Nephron progenitor cell (in vitro differentiated cells): ENCODE measurements at places on chromosomes 3 and 15.

DNA sequence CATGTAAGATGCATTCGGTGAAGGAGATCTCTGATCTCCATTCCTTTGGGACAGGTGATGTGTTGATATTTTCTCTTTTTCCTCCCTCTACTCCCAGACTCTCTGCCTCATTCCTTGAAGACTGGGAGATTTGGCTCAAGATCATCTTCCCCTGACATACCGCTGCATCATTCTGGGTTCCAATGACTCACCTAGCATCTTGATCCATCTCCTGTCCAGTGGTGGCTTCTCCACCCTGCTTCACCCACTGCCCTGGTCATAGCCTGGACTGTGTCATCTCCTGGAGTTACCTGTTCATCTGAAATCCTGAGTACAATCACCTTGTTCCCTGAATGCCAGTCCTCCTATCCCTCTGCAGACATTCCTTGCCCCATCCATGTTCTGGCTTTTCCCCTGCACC lies 57.4 kb upstream of the TRAK1 start:
- peak overlapping the region; percentile 92 for H3K27ac ChIP-seq
- H3K36me3 ChIP-seq = peaks cover 28% of the 10 kb centered on the region
- no peaks in the 10 kb centered on the region for H3K27me3 ChIP-seq
- no peak for DNase-seq
- H3K4me1 ChIP-seq = peaks cover 71% of the 10 kb centered on the region

DNA sequence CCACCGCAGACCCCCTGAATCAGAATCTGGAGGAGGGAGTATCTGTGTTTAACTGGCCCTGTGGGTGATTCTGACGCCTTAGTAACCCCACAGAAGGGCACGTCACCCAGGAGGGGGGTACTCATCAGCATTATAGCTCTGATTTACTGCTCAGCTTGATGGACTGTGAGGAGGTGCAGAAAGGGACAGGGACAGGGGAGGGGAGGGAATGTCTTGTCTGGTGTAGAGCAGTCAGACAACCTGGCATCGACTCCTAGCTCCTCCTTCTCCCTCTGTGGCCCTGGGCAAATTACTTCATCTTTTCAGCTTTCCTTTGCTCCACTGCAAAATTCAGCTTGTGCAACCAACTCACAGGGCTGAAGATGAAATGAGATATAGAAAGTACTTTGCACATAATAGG lies 42.3 kb upstream of the GLCE start:
- no peak for DNase-seq
- H3K36me3 ChIP-seq = no peaks in the 10 kb centered on the region
- peaks cover 26% of the 10 kb centered on the region for H3K27me3 ChIP-seq

- no peaks in the 10 kb centered on the region for H3K36me3 ChIP-seq
- peak overlapping the region; percentile 55 for H3K4me3 ChIP-seq
- DNase-seq = no peak
- peaks cover 57% of the 10 kb centered on the region for H3K4me1 ChIP-seq
- peak overlapping the region; percentile 81 for H3K27ac ChIP-seq
Measured at GRCh38 chr3:182508919-182509711, 284.2 kb upstream of the ATP11B start.

GRCh38 chr3:102059145-102059943 lies 210.0 kb downstream of the NFKBIZ start:
- no peaks in the 10 kb centered on the region for H3K4me1 ChIP-seq
- DNase-seq = no peak
- H3K36me3 ChIP-seq = no peaks in the 10 kb centered on the region

- peaks cover 22% of the 10 kb centered on the region for H3K4me1 ChIP-seq
- no peak overlapping the region for H3K27ac ChIP-seq
- DNase-seq = peak; percentile 79
- peak overlapping the region; percentile 41 for H3K4me3 ChIP-seq
Measured at GRCh38 chr15:31867536-31868442, 162.5 kb upstream of the CHRNA7 start.

DNA sequence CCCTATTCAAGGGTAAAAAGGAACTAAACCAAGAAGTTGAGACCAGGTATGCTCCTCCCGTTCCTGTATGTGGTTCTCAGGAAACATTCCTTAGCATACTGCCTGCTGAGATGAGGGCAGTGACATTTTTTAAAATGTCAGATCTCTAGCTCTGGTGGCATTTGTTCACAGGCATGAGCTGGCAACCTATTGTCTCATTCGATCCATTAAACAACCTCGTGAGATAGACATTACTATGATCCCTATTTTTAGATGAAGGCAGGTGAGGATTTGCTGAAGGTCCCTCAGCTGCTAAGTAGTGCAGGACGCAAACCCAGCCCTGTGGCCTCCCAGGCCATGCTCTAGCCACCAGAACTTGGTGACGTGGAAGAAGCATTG lies 74.9 kb downstream of the SIDT1 start:
- H3K4me3 ChIP-seq = no peak overlapping the region
- H3K4me1 ChIP-seq = peaks cover 17% of the 10 kb centered on the region
- H3K36me3 ChIP-seq = no peaks in the 10 kb centered on the region
- H3K27me3 ChIP-seq = peaks cover 4% of the 10 kb centered on the region
- H3K27ac ChIP-seq = no peak overlapping the region
- DNase-seq = no peak

- H3K4me3 ChIP-seq = no peak overlapping the region
- no peak for DNase-seq
- H3K27ac ChIP-seq = no peak overlapping the region
- H3K4me1 ChIP-seq = peaks cover 2% of the 10 kb centered on the region
Measured at GRCh38 chr3:85355572-85355971, 396.8 kb downstream of the CADM2 start.

DNA sequence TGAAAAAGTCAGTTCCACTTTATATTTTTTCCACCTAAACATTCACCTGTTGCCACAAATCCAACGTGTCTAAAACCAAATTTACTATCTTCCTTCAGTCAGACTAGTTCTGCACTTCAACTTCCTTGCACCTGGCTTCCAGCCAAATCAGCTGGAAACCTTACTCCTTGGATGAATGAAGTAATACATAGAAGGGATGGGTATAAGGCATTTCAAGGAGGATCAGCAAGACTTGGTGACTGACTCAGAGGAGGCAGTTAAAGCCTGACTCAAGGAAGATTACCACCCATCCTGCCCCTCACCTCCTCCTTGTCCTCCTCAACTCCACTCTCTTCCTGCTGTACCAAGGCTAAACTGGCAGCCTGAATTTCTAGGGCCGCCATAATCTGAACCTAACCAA lies 37.1 kb downstream of the QTRT2 start:
- no peaks in the 10 kb centered on the region for H3K36me3 ChIP-seq
- no peak overlapping the region for H3K4me3 ChIP-seq
- peaks cover 11% of the 10 kb centered on the region for H3K27me3 ChIP-seq
- DNase-seq = no peak
- H3K27ac ChIP-seq = no peak overlapping the region

- H3K27me3 ChIP-seq = peaks cover under 1% of the 10 kb centered on the region
- no peak overlapping the region for H3K4me3 ChIP-seq
- no peak overlapping the region for H3K27ac ChIP-seq
- peak; percentile 20 for DNase-seq
Measured at GRCh38 chr3:12138044-12138443, 20.7 kb downstream of the TIMP4 start.

GRCh38 chr3:35678643-35679161 lies 39.4 kb downstream of the ARPP21 start:
- H3K4me1 ChIP-seq = peaks cover 21% of the 10 kb centered on the region
- no peak overlapping the region for H3K4me3 ChIP-seq
- no peak for DNase-seq
- H3K36me3 ChIP-seq = no peaks in the 10 kb centered on the region
- no peak overlapping the region for H3K27ac ChIP-seq

GRCh38 chr15:68775671-68776476 lies 44.8 kb downstream of the ANP32A start:
- peaks cover 39% of the 10 kb centered on the region for H3K36me3 ChIP-seq
- H3K4me3 ChIP-seq = no peak overlapping the region
- H3K27ac ChIP-seq = peak overlapping the region; percentile 66

GRCh38 chr3:79869461-79870312 lies 101.9 kb upstream of the ROBO1 start:
- no peaks in the 10 kb centered on the region for H3K36me3 ChIP-seq
- no peak overlapping the region for H3K4me3 ChIP-seq
- H3K4me1 ChIP-seq = no peaks in the 10 kb centered on the region
- DNase-seq = no peak
- H3K27ac ChIP-seq = no peak overlapping the region

GRCh38 chr3:34277110-34277509 lies 478.7 kb downstream of the PDCD6IP start:
- H3K27me3 ChIP-seq = no peaks in the 10 kb centered on the region
- H3K4me3 ChIP-seq = no peak overlapping the region
- no peak overlapping the region for H3K27ac ChIP-seq
- no peaks in the 10 kb centered on the region for H3K36me3 ChIP-seq
- H3K4me1 ChIP-seq = no peaks in the 10 kb centered on the region
- no peak for DNase-seq

- H3K36me3 ChIP-seq = peaks cover 14% of the 10 kb centered on the region
- H3K27me3 ChIP-seq = peaks cover 3% of the 10 kb centered on the region
- H3K27ac ChIP-seq = no peak overlapping the region
- H3K4me3 ChIP-seq = peak overlapping the region; percentile 82
- no peak for DNase-seq
Measured at GRCh38 chr15:90873488-90873997, 5.2 kb downstream of the FURIN start.

GRCh38 chr3:37586280-37586679 lies 275.4 kb upstream of the CTDSPL start:
- no peak overlapping the region for H3K4me3 ChIP-seq
- peaks cover 30% of the 10 kb centered on the region for H3K4me1 ChIP-seq
- no peak overlapping the region for H3K27ac ChIP-seq
- H3K36me3 ChIP-seq = peaks cover 37% of the 10 kb centered on the region

DNA sequence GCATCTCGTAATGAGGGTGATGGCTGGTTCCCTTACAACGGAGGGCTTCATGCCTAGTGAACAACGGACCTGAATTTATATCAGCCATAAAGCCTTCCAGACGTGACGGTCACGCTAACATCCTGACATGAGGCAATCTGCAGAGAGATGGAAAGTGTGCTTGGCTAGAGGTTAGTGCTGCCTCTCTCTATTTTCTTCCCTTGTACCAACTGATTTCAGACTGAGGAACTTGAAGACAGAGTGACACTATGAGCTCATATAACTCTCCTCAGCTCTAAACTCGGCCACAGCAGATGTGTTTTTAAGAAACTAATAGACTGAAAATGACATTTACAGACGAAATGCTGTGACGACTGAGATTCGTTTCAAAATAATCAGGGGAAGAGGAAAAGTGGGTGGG lies 122.4 kb downstream of the XXYLT1 start:
- peak overlapping the region; percentile 90 for H3K27ac ChIP-seq
- no peak for DNase-seq
- H3K27me3 ChIP-seq = peaks cover under 1% of the 10 kb centered on the region
- H3K36me3 ChIP-seq = peaks cover 5% of the 10 kb centered on the region
- peaks cover 74% of the 10 kb centered on the region for H3K4me1 ChIP-seq
- H3K4me3 ChIP-seq = peak overlapping the region; percentile 41

GRCh38 chr3:187832202-187832601 lies 86.9 kb upstream of the BCL6 start:
- H3K27ac ChIP-seq = no peak overlapping the region
- no peak overlapping the region for H3K4me3 ChIP-seq
- DNase-seq = no peak
- H3K27me3 ChIP-seq = no peaks in the 10 kb centered on the region
- H3K4me1 ChIP-seq = no peaks in the 10 kb centered on the region

DNA sequence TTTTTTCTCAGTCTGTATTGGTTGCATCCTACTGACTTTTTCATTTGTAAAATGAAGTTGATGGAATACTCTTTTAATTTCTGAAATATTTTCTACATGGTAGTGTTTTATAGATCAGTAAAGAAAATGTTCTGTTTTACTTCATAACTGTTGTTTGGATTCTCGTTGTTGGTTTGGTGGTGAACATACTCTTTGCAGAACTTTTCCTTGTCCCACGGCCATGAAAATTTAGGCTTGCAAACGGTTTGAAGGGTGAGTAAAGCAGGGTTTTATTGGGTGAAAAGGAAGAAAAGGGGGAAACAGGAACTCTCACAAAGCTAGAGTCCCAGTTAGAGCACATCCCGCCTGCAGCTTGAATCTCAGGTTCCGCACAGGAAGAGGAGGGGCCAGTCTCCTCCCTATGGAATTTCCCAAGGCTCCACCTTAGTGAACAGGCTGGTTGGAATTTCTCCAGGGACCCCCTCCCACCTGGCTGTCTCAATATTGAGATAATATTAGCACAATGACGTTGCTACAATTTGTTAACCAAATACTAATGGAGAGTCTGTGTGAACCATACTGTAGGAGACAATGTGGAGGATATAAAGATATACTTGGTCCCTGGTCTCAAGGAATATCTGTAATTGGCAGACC lies 5.6 kb downstream of the PDCD6IP start:
- H3K4me1 ChIP-seq = peaks cover 34% of the 10 kb centered on the region
- no peak overlapping the region for H3K4me3 ChIP-seq
- H3K36me3 ChIP-seq = peaks cover 39% of the 10 kb centered on the region
- H3K27ac ChIP-seq = no peak overlapping the region
- H3K27me3 ChIP-seq = peaks cover 5% of the 10 kb centered on the region
- DNase-seq = no peak

- H3K4me1 ChIP-seq = peaks cover 24% of the 10 kb centered on the region
- DNase-seq = no peak
- no peak overlapping the region for H3K27ac ChIP-seq
- no peak overlapping the region for H3K4me3 ChIP-seq
- H3K27me3 ChIP-seq = peaks cover 4% of the 10 kb centered on the region
Measured at GRCh38 chr3:178558637-178559036, 22.4 kb downstream of the KCNMB2 start.

DNA sequence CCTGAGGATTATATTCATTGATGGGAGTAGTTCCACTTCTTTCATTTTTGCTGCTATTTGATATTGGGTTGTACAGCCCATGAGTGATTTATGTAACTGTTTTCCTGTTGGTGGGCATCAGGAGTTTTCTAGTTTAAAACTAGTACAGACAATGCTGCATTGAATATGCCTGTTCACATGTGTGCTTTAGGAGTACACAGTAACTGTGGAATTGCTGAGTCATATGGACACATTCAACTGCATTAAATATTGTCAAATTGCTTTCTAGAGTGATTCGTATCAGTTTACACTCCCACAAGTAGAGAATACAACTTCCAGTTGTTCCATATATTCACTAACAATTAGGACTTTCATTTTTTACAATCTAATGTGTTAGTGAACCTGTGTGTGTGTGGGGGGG lies 59.8 kb upstream of the THSD4 start:
- H3K27ac ChIP-seq = no peak overlapping the region
- DNase-seq = no peak
- peaks cover 2% of the 10 kb centered on the region for H3K27me3 ChIP-seq
- H3K4me1 ChIP-seq = no peaks in the 10 kb centered on the region

- H3K36me3 ChIP-seq = no peaks in the 10 kb centered on the region
- H3K27ac ChIP-seq = no peak overlapping the region
- H3K4me3 ChIP-seq = no peak overlapping the region
- H3K27me3 ChIP-seq = peaks cover 3% of the 10 kb centered on the region
- no peaks in the 10 kb centered on the region for H3K4me1 ChIP-seq
Measured at GRCh38 chr3:124552224-124552623, 178.0 kb upstream of the UMPS start.

DNA sequence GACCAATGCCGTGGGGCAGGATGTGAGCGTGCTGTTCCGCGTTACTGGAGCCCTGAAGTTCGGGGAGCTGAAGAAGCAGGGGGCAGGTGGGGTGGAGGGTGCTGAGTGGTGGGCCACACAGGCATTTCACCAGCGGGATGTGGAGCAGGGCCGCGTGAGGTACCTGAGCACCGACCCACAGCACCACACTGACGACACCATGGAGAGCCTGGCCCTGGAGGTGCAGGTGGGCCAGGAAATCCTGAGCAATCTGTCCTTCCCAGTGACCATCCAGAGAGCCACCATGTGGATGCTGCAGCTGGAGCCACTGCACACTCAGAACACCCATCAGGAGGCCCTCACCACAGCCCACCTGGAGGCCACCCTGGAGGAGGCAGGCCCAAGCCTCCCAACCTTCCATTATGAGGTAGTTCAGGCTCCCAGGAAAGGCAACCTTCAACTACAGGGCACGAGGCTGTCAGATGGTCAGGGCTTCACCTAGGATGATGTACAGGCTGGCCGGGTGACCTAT lies 179.6 kb downstream of the TBC1D2B start:
- no peak overlapping the region for H3K4me3 ChIP-seq
- H3K4me1 ChIP-seq = peaks cover 26% of the 10 kb centered on the region
- no peak overlapping the region for H3K27ac ChIP-seq
- no peak for DNase-seq
- H3K36me3 ChIP-seq = no peaks in the 10 kb centered on the region
